ENCODE measurements at places on chromosomes 11 and 22.

DNA sequence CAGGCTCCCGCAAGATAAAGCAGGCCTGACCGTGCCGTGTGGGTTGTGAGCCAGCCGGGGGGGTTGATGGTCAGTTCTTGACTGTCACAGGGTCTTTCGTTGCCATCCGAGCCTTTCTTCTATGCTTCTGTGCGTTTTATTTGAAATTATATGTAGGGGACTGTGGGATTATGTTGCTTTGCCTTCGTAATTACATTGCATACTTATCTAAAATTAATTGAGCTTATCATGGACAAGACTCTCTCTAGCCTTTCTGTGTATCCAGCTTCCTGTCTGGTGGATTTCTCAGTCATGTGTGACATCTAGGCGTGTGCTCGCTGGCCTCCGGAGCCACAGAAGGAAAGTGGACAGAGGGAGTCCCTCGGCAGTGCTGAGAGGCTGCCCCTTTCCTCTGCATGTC, 93.2 kb downstream of the TBC1D22A start:
- DNase-seq: no peak

DNA sequence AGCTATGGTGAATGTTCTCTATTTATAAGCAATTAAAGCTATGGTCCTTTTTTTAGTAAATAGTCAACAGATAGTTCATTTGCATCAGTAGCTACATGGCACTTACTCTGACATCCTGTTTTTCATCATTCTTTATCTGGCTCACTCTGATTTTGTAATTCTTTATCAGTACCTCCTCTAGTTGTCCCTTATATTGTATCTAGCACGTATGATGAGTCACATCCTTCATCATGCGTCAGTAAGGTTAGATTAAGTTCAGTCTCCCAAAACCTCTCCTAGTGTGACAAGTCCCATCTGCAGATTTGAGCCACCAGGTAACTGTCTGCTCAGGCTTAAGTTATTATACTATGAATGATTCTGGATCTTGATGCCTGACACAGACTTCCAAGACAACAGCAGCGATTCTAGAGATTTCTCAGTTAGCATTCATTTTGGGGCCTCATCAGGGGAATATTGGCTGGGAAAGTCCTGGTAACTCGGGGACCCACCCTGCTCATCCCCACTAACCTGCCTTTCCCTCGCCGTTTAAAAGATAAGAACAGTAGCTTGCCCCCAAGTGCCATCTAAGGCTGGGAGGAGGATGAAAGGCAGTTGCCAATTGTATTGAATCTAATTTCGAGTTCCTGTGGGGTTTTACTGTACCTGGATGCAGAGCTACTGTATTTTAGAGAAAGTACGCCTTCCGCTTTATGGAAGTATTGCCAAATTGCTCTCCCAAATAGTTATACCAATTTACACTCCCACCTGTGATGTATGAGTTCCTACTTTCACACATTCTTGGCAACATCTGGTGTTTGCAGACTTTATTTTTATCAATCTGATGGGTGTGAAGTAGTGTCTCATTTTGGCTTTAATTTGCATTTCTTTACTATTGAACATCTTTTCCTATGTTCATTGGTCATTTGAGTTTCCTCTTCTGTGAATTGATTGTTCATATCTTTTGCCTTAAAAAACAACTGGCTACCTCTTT, 55.9 kb downstream of the ZC3H12C start:
- peak; percentile 35 for DNase-seq

DNA sequence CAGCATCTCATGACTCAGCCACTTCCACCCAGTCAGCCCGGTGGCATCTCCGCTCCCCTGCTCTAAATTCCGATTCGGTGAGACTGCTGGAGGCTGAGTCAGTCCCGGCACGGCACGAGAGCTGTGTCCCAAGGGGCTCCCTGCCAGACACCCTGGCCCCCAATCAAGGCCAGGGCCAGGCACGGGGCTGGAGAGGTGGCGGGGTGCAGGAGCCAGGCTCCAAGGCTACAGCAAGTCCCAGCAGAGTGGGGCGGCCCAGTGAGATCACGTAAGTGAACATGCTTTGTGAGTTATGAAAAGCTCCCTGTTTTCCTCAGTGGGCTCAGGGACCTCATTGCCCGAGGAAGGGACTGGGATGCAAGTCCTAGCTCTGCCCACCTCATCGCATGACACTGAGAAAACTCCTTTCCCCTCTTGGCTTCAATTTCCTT, 3.0 kb downstream of the C11orf68 start:
- DNase-seq: peak; percentile 99

- DNase-seq: no peak
Measured at GRCh38 chr11:70147668-70148067, 55.4 kb upstream of the FADD start.

DNA sequence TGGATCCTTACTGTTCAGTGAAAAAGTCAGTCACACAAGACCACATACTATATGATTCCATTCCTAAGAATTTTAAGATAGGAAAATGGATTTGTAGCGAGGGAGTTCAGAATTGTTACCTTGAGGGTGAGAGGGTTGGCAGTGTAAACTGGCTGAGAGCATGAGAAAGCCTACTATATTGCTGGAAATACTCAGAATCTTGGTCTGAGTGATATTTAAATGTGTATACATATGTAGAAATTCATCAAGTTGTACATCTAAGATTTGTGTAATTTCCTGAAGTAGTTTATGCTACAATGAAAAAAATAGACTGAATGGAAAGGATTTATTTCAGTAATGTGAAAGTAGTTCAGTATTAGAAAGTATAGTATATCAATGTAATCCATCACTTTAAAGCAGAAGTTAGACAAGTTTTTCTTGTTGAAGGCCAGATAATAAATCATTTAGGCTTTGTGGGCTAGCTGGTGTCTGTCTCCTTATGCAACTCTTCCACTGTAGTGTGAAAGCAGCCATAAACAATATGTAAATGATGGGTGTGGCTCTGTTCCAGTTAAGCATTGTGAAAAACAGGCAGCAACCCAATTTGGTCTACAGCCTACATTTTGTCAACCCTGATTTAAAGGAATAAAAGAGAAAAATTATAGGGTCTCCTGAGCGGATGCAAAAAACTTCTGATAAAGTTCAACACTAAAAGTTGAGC, 127.2 kb upstream of the THY1 start:
- DNase-seq: no peak

- DNase-seq: no peak
Measured at GRCh38 chr11:91653079-91653754, 571.4 kb upstream of the FAT3 start.

DNA sequence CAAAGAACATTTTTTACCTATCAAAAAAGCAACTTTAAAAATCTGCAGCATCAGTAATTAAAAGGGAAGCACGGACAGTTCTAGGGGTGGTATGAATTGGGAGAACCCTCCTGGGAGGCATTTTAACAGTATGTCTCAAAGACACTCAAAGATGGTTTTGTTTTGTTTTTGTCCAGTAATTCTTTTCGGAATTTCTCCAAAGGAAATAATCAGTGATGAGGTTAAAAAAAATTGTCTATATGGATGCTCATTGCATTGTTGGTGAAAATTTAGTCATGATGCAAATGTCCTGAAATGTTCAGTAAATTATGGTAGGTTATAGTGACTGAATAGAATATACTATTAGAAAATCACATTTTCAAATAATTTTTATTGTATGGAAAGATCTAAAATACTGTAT, 115.1 kb downstream of the ATXN10 start:
- DNase-seq: peak; percentile 64

GRCh38 chr22:27205492-27206373, 548.3 kb downstream of the MIAT start:
- DNase-seq: no peak

DNA sequence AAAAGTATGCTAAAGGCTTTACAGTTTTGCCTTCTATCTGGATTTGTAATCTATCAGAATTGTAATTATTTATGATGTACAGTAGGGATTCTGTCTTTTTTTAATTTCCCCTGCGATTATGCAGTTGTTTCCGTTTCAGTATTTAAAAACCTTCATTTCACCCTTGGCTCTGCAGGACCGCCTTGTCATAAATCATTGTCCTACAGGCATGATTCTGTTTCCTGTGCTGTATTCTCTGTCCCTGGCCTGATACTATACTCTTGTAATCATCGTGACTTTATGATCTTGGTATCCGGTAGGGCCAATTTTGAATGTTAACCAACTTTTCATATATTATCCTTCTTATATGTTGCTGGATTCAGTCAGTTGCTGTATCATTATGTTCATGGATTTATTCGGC, 151.7 kb downstream of the ATXN10 start:
- no peak for DNase-seq

DNA sequence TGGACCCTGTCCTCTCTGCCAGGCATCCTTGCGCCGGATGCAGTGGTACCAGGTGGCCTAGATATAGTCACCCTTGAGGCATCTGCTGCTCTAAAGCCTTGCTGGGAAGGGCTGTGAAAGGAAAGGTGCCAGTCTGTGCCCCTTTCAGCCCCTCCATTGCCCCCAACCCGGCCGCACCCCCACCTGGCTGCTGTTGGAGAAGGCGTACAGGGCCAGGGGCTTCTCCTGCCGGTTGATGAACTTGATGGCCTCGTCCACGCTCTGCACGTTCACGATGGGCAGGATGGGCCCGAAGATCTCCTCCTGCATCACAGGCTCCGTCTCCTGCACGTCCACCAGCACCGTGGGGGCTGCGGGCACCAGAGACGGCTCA, 10.2 kb downstream of the ALDH3B2 start:
- DNase-seq: no peak

DNA sequence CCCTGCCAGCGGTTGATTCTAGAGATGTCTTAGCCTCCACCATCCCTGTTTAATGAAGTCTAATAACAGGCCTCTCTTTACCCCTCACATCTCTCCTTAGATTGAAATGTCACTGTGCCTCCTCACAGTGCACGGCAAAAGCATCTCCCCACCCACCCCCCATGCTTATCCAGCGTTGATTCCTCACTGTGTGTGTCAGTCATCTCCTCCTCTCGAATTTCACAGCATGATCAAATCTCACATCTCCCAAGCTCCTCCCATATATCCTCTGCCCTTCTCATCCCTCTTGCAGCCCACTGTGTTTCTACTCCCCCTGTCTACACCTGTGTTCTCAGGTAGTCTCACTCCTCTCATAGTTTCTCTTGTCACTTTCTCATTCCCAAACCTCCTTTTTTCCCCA, 84.6 kb downstream of the DBX1 start:
- no peak for DNase-seq

DNA sequence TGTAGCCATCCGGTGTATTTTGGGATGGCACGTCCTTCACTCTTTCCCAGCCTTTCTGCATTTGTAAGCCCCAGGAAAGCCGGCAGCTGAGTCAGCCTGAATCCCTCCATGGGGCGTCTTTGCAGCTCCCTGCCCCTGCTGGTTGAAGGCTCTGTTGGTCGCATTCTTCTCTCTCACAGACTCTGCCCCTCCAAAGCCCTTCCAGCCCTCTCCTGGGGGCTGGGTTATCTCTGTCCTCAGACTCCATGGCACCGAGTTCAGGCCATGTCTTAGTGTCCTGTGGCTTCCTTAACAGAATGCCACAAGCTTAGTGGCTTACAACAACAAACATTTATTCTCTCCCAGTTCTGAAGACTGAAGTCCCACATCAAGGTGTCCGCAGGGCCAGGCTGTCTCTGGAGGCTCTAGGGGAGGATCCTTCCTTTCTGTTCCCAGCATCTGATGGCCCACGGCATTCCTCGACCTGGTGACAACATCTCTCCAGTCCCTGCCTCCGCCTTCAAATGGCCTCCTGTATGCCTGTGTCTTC, 62.2 kb downstream of the BCR start:
- DNase-seq: peak; percentile 81

DNA sequence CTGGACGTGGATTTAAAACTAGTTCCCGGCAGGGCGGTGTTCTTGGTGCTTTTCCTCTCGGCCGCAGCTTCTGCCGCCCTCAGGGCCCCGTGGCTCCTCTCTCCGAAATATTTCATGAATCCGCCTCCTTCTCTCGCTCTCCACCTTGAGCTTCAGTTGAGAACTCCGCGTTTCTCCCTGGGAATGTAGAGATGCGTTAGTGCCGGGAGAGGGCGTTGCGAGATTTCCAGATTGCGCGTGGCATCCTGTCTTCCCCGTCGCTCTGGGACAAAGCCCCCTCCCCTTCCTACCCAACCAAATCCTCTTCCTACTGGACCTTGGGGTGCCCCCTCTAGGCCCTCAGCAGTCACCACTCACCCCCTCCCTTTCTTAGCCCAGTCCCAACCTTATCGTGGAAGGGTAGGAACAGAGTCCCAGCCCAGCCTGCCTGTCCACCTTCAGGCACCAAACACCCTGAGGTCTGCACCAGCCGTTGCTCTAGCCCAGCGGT, 15.5 kb upstream of the RAC2 start:
- peak; percentile 58 for DNase-seq

DNA sequence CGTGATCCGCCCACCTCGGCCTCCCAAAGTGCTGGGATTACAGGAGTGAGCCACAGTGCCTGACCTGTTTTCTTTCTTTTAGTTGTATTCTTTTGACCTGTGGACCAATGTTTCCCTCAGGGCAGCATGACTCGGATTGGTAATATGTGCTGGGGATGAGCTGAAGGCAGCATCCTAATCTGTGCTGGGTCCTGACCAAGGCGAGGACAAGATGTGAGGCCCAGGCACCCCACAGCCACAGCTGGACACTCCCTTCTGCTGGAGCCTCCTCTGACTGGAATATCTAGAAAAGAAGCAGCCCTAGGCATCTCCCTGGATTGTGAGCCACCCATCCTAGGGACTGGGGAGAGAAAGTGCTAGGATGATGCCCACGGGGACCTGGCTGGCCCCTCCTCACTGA, 105.4 kb downstream of the PDE2A start:
- peak; percentile 10 for DNase-seq

GRCh38 chr11:108866781-108867180, 201.9 kb downstream of the DDX10 start:
- no peak for DNase-seq

GRCh38 chr11:78783301-78783700, 208.6 kb upstream of the NARS2 start:
- peak; percentile 9 for DNase-seq

DNA sequence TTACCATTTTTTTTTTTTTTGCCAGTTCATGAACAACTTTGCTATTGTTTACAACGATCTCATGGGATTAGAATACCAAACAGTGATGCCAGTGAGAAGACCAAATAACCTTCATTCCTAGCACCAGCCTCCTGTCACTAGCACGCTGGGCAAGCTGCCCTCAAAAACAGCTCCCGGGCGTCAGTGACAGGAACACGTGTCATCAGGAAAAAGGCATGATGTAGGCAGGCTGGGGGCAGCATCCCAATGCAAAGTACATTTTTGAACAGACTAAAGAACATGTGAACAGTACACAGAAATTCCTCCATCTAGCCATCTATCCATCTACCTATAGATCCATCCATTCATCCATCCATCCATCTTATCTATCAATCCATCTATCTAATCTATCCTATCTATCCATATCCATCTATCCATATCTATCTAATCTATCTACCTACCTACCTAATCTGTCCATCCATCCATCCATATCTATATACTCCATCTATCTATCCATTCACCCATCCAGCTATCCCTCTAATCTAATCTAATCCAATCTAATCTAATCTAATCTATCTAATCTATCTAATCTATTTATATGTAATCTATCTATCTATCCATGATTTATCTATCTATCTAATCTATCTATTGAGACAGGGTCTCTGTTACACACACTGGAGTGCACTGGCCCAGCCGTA, 378.5 kb downstream of the SHANK2 start:
- no peak for DNase-seq

DNA sequence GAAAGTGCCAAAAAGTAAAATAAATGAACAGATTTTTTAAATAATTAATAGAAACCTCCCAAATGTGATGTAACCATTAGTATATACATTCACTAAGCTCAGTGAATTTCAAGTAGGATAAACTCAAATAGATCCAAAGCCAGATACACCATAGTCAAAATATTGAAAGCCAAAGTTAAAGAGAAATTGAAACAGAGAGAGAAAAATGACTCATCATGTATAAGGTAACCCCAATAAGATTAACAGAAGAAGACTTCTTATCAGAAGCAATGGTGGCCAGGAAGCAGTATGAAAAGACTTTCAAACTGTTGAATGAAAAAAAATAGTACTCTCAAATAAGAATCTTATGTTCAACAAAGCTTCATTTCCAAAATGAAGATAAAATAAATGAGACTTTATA, 70.5 kb downstream of the LUZP2 start:
- no peak for DNase-seq

Data from fibroblast of skin of scalp (primary cell).